ENCODE measurements at places on chromosomes 7 and 10.
A peak's percentile ranks its signal among the peaks of the same experiment; 100 is the strongest.

DNA sequence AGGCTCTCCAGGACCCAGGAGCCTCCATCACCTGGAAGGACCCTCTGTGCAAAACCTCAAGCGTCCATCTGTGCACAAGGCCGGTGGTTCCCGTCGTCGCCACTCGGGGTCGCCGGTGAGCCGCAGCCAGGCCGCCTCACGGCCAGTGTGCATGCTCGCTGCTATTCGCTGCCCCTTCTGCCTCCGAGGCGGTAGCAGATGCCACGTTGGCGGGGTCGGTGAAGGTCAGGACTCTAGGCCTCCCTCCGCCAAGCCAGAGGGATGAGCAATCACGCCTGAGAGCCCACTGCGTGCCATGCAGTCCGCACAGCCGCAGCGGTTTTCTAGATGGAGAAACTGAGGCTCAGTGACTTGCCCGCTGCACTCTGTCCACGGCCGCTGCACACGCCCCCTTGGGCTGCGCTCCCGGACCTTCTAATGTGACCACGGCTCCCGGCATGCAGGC lies 5.7 kb downstream of the UPK3B start:
- DNase-seq, result no peak

- DNase-seq, result no peak
Observed at GRCh38 chr7:4840079-4840501, 21.7 kb downstream of the PAPOLB start.

- no peak for DNase-seq
Observed at GRCh38 chr7:1814089-1814811, 144.2 kb downstream of the ELFN1 start.

DNA sequence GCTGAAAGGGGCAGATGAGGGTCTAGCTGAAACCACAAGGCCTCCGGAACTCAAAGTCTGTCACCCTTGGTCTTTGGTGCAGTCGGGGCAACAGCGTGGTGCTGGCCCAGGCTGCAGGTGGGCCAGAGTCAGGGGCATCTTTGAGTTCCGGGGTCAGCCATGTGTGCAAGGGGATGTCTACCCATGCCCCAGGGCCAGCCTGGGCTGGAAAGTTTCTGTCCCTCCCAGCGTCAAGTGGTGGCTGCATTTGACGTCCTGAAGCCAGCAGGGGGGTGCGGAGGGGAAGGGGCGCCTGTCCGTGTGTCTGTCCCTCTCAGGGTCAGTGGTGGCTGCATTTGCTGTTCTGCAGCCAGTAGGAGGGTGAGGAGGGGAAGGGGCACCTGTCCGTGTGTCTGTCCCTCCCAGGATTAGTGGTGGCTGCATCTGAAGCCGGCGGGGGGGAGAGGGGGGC lies 638 bp downstream of the BRAT1 start:
- DNase-seq, result no peak

DNA sequence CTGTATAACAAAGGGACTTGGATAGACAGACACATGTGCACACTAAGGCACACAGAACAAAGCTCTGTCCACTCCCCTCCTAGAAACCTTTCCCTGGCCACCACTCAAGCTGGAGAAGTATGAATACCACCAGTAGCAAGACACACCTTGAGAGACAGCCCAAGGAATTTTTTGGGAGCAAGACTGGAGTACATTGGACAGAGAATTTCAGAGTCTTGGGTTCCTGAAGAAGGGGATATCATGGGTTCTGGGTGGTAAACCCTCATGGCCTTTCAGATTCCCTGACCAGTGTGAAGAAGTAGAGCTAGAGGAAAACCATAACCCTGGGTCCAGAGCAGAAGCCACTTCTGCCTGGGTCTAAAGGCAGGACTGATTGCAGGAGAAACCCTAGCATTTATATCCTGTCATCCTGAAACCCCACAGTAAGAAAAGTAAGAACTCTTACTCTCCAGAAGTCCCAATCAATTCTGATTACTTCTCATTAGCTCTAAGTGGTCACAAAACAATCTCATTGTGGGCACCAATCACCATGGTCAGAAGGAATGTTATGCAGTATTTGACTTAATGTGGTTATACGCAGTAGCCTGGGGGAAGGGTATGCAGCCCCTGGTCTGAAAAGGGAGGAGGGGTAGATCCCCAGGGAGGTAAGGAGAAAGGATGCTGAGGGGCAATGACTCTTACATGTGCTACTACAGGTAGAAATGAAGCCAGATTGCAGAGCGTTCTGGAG lies 20.4 kb upstream of the MACC1 start:
- DNase-seq, result no peak

GRCh38 chr10:61923950-61924274 lies 22.4 kb downstream of the ARID5B start:
- DNase-seq, result no peak

DNA sequence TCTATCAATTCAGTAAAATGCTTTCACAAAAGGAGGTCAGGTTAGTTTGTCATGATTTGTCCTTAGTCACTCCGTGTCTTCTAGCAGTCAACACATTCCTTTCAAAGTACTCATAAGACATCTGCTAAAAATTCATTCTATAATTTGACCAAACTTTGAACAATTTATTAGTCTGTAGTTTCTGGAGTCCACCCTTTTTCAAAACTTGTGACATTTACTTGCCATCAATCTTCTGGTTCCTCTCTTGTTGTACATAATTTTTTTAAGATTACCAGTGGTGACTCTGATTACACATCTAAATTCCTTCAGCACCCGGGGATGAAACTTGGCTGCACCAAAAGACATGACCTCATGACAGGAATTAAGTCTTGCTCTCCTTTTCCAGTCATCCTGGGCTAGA lies 130.1 kb downstream of the NEBL start:
- no peak for DNase-seq

- DNase-seq, result no peak
Observed at GRCh38 chr10:75935240-75935639, 503.8 kb downstream of the LRMDA start.

DNA sequence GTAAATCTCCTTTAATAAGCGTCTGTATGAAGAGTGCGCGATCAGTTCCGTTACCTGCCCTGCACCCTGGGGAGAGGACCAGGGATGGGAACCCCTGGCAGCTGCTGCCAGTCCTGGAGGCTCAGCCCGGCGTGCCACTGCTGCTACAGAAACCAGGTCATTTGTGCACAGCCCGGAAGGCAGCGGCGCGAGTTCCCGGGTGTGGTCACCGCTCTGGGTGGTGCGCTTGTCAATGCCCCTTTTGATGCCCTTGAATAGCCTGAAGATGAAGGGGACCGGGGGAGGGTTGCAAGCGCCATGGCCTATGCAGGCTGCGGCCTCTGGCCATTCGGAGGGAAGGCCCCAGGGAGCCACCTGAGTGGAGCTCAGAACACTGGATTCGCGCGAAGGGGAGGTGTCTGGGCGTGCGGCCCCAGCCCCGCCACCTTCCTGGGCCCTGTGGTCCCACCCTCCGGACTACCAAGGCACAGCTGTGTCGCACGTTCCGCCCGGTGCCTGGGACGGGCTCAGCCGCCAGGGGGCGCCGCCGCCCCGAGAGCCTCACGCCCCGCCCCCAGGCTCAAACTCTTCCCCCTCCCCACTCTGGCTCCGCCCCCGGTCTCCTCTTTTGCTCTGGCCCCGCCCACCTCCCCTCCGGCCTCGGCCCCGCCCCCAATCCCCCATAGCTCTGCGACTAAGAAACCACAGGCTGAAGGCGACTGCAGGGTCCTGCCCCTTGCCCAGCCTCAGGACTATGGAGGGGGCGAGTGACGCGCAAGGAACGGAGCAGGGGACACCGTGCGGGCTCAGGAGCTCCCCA lies 16.5 kb downstream of the AP5Z1 start:
- DNase-seq, result peak; percentile 81

DNA sequence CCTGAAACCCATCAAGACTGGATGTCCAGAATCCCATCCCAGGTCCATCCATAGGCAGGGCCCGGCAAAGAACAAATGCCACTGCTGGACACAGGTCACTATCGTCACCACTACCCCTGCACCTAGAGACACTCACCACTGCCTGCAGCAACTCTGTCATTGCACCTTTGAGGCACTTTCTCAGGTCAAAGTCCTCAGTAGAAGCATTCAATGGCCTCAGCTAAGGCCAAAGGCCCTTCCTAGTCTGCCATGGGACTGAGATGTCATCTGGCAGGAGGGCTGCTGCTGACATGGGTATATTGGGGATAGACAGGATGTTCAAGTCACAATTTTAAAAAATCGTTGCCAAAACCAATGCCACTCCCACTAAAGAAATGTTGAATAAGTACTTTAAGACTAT lies 58.7 kb downstream of the GPAM start:
- no peak for DNase-seq

DNA sequence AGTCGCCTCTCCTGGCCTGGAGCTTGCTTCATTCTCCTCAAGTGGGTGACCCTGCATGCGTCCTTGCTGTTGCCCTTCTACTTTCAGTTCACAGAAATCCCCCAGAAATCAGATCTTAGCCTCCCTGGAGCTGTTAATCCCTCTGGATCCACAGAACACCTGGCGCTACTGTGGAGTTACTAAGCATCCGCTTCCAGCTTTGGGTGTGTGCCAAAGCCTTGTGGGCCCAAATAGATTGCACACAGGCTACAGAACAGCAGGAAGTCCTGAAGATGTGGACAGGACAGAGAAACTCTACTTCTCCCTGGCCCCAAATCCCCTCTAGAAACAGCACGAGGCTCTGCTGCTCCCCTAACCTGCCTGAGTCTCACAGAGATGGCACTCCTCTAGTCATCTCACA lies 36.6 kb upstream of the PDLIM1 start:
- DNase-seq, result no peak

DNA sequence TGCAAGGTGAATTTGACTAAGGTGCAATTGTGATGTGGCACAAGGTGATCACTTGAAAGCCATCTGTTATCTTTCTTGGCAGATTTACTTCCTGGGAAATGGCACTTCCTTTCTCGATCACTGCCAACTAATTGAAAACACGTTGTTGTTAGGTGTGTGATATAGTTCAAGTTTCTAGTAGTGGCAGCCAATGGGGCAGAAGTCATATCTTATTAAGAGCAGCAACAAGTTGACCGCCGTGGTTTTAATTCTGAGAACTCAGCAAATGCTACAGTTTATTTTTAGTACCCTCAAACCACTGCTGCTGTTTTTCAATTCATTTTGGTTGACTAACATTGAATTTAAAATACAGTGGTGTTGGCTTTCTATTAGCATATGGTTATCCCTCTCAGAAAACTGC lies 1.6 kb downstream of the CHN2 start:
- DNase-seq, result no peak

GRCh38 chr10:133224076-133224475 lies 5.9 kb upstream of the UTF1 start:
- no peak for DNase-seq

- no peak for DNase-seq
Observed at GRCh38 chr7:132063800-132064199, 507.4 kb upstream of the PODXL start.

DNA sequence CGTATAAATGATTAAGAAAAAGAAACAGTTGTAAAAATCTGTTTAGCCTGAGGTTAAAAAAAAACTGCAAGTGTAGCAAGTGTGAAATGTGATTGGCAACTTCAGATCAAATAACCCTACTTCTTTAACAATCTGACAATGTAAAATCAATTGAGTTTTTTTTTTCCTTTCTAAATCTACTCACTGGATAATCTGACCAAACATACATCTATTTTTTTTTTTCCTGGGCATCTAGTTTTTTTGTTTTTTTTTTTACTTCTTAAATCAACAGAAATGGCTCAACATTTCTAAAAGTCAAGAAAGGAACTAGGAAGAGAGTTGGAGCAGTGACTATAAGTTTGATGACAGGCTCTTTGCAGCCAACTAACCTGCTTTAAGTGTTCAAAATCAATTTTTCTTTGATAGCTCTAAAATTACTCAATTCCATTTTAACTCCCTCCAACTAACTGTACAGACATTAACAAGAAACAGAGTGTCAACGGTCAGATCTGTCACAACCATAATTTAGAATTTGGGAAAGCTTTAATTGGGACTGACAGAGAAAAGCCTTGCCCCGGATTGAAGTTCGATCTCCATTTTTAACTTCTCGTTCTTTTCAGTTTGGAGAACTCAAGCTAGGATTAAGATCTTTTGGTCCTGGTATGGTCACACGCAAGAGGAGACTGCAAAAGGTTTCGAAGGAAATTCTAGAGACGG lies 1.2 kb downstream of the ARL3 start:
- no peak for DNase-seq

DNA sequence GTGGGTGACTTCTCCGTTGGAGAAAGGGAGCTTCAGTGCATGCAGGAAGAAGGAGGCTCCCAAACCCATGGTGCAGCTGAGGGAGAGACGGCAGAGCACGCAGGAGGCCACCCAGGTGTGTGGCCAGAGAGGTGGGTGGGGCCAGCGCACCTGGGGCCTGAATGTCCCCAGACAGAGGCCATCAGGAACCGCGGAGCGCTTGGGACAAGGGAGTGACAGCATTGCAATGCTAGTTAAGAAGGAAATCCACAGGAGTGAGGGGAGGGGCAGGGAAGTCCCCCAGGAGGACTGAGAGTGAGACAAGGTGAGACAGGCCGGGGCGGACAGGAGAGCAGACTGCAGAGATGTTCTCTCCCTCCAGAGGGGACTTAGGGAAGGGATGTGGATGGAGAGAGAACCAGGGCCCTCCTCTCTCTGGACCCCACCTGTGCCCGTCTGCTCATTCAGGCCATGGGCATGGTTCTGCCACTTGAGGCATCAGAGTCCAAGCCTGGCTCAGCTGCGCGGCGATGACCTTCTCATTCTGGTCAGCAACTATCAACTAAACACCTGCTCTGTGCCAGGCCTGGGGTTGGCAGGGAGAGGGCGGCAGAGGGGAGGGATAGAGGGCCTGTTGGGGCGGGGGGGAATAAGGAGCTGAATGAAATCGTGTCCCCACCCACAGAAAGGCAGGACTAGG lies 69.4 kb upstream of the COL13A1 start:
- no peak for DNase-seq

DNA sequence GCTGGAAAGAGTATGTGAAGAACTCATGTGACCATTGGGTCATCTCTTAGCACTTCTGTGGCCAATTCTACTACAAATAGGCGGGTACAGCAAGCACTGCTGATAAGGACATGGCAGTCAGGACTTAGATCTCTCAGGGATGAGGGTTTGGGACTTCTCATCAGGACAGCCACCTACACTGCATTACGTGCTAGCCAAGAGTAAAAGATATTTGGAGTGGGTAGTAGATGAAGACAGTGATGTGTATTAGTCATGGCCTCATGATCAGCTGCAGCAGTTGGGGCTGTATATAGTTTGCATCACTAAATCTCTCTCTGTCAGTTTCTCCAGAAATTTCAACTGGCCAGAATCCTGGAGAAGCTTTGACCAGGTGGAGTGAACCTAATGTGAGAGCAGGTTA lies 9.2 kb downstream of the TAS2R60 start:
- no peak for DNase-seq

- no peak for DNase-seq
Observed at GRCh38 chr7:110130669-110131068, 960.3 kb upstream of the LRRN3 start.

GRCh38 chr7:128435327-128435686 lies 20.4 kb upstream of the HILPDA start:
- no peak for DNase-seq
